ENCODE measurements at places on chromosomes 6 and 20. TPM values are rescaled to one million over a fixed set of nuclear protein-coding genes. Genes with fewer than 3 reads are reported as not detected.
A peak's percentile ranks its signal among the peaks of the same experiment; 100 is the strongest.

- DNase-seq = no peak
These were observed 98.9 kb downstream of the PDSS2 start for GRCh38 chr6:107360476-107360875.

DNA sequence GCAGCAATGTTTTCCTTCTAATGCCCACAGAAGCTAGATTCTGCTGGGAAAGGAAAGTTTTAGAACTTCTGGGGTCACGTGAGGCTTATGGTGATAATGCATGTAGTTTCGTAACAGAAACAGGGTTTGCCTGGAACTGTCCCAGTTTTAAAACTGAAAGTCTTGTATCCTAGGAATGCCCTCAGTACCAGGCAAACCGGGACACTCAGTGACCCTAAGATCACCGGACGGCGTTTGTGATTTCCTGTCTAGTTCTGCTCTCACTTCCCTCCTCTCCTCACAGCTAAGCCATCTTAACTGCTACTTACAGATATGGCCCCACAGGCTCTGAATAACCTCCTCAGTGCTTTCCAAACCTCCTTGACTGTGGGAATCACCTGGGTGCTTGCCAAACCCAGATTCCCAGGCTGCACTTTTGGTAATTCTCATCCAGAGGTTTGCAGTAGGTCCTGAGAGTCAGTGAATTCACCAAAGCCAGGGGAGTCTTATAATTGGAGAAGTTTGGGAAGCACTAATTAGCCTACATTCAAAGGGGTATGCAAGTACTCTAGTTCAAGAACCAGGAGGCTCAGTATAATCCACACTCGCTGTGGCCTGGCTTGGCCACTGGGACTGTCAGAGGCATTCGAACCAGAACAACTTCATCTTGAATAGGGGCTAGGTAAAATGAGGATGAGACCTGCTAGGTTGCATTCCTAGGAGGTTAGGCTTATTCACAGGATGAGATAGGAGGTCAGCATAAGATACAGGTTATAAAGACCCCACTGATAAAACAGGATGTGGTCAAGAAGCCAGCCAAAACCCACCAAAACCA is 231.6 kb upstream of the MYLIP start:
- no peak for DNase-seq

GRCh38 chr6:169235286-169235685 is 18.4 kb downstream of the THBS2 start:
- no peak for DNase-seq

DNA sequence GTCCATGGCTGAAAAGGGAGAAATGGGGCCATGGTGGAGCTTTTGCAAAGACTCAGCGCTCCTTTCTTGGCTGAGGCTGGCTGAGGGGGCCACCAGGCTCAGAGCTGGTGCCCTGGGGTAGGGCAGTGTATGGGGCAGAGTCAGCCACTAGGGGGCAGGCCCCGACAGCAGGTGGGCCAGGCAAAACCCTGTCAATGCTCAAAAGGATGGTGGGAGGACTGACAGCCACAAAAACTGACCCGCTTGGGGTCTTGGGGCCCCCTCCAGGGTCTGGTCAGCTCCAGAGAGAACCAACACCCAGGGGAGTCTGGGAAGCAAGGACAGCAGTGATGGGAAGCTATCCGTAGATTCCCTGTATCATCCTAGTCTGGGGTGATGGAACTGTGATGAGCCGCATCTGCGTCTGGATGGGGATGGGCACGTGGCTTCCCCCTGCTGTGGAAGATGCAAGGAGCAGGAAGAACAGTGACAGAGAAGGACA is 306.9 kb downstream of the DHX35 start:
- peak; percentile 5 for DNase-seq

NKAIN2 gene
- under 0.01 TPM for total RNA-seq

Data from bronchial epithelial cell (primary cell).